ENCODE measurements at places on chromosomes 7 and 10.
A peak's percentile ranks its signal among the peaks of the same experiment; 100 is the strongest.

GRCh38 chr10:86613096-86613495, 41.3 kb upstream of the OPN4 start:
- DNase-seq = no peak

DNA sequence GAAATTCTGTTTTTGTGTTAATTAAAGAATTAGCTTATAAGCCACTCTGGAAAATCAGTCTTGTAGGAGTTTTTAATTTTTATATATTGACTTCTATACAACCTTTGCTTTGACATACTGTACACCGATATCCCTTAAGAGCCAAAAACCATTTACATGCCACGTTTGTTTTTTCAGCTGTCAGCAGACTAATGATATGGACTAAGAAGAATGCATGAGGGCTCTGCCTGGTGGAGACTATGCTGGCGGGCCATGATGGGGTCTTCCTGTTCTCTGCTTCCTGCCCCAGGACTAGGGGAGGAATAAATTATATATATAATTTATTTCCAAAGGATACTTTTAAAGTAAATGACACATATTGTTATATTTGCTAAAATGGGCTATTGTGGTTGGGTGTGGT, 96.3 kb downstream of the CDK14 start:
- DNase-seq = no peak

GRCh38 chr7:82235713-82236112, 207.9 kb downstream of the CACNA2D1 start:
- no peak for DNase-seq

- no peak for DNase-seq
These were observed 93.5 kb downstream of the CREM start for GRCh38 chr10:35219891-35220890.

GRCh38 chr10:132170561-132171361, 16.0 kb upstream of the DPYSL4 start:
- DNase-seq = no peak

- peak; percentile 93 for DNase-seq
These were observed 656 bp upstream of the CNNM2 start for GRCh38 chr10:102917314-102917961.

DNA sequence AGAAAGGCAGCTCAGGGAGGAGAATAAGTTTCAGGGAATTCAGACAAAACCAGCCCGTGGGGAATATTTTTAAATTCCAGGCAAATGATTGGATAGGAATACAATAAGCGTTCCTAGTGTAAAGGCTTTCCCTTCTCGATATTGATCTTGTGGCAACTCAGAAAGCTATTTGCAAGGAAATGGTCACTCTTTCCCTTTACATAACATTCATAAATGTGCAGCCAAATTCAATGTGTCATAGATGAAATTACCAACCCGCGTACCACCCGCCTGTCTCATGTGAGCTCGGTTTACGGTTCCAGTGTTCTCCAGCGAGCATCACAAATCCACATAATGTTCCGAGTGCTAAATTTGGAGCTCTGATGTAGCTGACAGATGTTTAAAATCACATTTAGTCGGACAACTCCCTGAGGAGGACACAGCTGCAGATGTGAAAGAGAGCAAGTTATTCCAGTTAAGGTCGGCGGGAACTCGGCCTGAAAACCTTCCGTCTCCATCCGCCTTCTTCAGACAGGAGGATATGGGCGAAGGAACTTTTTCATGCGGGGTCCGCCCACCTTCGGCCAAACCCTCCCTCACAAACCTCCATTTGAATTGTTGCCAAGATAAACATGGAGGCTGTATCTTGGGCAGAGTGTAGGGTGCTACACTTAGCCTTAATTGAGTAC, 327.0 kb downstream of the RNLS start:
- DNase-seq = no peak

- no peak for DNase-seq
These were observed 59.4 kb upstream of the ETV1 start for GRCh38 chr7:14048889-14049288.

- no peak for DNase-seq
These were observed 837.8 kb upstream of the LRRN3 start for GRCh38 chr7:110253093-110253492.

GRCh38 chr10:14219411-14219810, 111.3 kb downstream of the FRMD4A start:
- no peak for DNase-seq

DNA sequence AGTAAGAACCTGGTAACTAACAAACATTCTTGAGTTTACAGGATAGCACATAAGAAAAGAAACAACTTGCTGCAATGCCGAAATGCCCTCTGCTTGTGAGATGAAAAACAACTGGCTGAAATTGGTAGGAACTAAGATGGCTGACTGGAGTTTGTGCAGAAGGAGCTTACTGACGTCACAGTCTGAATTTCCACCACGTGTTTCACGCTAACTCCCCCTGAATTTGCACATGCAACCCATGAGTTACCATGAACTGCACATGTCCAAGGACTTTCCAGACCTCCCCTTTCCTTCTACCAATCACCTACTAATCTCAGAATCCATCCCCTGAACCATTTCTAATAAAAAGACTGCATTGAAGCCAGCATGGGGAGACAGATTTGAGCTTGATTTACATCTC, 86.3 kb upstream of the KCND2 start:
- DNase-seq = no peak

- DNase-seq = no peak
These were observed 184.4 kb upstream of the LYZL2 start for GRCh38 chr10:30813872-30814481.
